Body of pancreas (tissue), 4 donors: ENCODE measurements at places on chromosomes 16 and 17.
A peak's percentile ranks its signal among the peaks of the same experiment; 100 is the strongest.

- no peak for DNase-seq
These were observed 1.2 kb downstream of the TNFRSF17 start for GRCh38 chr16:11966173-11966572.

GRCh38 chr17:81601525-81602120 is 35.3 kb downstream of the NPLOC4 start:
- peak; percentile 44 for DNase-seq

GRCh38 chr17:45394913-45395568 is 37.6 kb downstream of the ARHGAP27 start:
- peak; percentile 73 for DNase-seq

- DNase-seq, result no peak
These were observed 20.7 kb downstream of the MYBBP1A start for GRCh38 chr17:4534515-4534914.

DNA sequence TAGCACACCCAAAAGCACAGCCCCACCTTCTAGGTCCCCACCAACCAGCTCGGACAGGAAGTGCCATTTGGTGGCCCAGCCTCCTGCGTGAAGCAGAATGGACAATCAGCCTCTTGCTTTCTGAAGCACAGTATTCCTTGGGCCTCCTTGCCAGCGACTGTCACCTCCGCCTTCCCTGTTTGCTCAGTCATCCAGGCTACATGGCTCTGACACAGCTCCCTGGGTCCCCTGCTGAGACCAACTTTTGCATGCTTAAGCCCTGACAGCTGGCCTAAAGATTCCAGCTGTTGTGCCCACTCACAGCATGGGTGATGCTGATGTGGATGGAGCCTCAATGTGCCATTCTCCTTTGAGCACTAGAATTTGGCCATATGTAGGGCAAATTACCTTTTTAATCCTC is 4.5 kb upstream of the CACNG5 start:
- no peak for DNase-seq

GRCh38 chr17:35927714-35928113 is 2.9 kb downstream of the RDM1 start:
- no peak for DNase-seq

DNA sequence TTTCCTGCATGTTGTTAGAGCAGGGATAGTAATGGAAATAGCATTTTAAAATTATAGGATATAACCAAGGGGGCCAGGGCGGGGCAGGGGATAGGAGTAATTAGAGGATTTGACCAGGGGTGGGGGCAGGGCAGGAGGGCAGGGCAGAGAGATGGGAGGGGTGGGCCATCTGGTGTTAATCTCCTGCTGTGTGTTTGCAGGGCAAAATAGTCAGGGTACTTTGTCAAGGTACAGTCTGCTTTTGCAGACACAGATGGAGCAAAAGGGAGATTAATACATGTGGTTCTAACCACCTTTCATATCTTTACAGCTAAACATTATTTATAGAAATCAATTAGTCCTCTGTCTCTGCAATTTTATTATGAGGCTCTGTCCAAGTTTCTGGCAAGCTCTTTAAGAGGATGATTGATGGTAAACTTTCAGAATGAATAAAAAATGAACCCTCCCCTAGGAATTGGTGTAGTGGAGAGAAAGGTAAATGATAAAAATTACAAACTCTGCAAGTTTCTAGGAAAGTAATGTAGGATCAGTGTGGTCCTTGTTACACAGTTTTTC is 6.6 kb downstream of the ANKFN1 start:
- no peak for DNase-seq

DNA sequence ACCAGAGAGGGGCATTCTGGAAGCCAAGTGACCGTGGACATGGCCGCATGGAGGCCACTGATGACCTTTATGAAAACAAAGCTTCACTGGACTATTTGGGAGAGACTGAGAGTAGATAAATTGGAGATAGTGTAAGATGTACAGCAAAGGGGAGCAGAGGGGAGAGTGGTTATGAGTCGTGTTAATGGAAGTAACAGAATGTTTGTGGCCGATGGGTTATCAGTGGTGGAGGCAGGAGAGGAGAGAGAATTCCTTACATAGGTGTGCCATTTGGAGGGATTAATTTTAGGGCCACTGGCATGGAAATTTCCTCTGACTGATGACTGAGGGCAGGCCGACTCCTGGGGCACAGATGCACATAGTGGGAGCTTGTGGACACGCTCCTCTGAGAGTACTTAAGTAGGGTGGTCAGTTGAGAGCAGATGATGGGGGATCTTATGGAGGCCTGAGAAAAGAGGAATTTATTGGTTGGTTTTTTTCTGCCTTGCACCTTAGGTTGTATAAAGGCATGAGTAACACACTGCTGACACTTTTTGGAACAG is 19.2 kb downstream of the PRPSAP2 start:
- no peak for DNase-seq

DNA sequence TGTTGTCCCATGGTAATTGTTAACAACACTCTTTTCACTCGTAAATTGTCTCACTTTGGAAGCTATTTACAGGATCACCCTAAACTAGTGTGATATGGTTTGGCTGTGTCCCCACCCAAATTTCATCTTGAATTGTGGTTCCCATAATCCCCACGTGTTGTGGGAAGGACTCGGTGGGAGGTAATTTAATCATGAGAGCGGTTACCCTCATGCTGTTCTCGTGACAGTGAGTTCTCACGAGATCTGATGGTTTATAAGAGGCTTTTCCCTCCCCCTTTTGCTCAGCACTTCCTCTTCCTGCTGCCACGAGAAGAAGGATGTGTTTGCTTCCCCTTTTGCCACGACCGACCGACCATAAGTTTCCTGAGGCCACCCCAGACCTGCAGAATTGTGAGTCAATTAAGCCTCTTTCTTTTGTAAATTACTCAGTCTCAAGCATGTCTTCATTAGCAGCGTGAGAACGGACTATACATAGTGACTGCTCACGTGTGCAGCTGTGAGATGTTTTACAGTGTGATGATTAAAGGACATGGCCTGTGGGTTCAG is 34.4 kb downstream of the DNAH3 start:
- DNase-seq, result no peak

DNA sequence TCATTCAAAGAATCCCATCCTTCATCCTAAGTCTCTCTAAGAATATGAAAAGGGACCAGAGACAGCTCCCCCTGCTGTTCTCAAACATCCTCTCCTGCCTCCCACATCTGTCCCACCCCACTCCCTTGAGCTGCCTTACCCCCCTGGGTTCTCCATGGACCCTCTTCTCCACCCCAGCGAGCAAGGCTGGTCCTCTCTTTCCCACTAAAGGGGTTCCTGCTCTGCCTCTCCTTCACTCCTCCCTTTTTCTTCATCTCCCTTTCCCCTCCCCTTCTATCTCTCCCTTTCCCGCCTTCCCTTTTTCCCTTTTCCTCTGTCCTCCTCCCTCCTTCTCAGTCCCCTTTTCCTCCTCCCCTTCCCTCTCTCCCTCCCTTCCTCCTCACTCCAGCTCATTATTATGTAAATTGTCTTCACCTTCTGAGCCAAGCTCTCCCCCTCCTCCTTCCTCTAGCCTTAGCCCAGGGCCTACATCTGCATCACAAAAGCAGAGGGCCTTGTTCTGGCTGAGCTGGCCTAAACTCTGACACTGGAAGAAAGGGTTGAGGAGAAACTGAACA is 90.0 kb downstream of the GNAO1 start:
- DNase-seq, result no peak

GRCh38 chr16:55572439-55572838 is 6.0 kb downstream of the CAPNS2 start:
- no peak for DNase-seq

DNA sequence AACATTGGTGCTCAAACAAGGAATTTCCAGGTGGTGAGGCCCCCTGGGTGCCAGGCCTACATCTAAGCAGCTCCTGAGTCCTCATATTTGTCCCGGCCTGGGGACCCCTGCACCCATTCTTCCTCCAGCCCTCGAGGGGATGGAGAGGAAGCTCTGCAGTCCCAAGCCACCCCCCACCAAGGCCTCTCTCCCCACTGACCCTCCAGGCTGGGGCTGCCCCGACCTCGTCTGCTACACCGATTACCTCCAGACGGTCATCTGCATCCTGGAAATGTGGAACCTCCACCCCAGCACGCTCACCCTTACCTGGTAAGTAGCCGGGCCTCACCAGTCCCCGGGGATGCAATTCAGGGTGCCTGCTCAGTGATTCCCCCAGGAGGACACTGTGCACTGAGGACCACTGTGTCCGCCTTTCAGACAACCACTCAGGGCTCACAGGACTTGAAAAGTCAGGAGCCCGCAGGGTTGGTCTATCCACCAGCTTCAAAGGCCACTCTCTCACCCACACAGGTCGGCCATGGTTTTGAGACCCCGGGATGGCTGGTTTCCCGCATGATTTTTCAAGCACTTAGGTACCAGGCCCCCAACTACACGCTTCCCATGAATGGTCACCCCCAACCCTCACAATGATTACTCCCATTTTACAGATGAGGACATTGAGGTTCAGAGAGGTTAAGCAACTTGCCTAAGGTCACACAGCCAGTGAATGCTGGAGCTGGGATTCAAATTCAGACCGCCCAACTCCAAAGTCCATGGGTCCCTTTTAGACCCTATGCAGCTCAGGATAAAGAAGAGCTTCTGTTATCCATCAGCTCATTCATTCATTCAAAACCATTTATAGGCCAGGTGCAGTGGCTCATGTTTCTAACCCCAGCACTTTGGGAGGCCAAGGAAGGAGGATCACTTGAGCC is 32.4 kb downstream of the IL21R start:
- DNase-seq, result no peak

- DNase-seq, result peak; percentile 77
These were observed 32.4 kb downstream of the FOXK2 start for GRCh38 chr17:82551779-82552457.

DNA sequence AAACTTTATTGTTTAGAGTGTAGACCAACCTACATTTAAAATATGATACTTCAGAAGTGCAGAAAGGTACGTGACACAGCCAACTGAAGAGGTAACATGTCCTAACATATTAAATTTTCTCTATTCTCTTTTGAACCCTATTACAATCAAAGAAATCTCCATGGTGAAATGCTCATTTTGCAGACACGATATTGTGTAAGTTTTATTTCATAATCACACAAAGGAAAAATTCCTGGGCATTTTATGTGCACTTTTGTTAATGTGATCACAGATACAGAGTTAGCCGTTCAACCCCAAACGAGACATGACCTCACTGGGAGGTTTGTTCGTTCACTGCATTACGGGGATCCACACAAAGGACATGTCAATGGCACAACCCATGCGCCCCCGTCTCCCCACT is 21.8 kb downstream of the KCNJ16 start:
- DNase-seq, result no peak

DNA sequence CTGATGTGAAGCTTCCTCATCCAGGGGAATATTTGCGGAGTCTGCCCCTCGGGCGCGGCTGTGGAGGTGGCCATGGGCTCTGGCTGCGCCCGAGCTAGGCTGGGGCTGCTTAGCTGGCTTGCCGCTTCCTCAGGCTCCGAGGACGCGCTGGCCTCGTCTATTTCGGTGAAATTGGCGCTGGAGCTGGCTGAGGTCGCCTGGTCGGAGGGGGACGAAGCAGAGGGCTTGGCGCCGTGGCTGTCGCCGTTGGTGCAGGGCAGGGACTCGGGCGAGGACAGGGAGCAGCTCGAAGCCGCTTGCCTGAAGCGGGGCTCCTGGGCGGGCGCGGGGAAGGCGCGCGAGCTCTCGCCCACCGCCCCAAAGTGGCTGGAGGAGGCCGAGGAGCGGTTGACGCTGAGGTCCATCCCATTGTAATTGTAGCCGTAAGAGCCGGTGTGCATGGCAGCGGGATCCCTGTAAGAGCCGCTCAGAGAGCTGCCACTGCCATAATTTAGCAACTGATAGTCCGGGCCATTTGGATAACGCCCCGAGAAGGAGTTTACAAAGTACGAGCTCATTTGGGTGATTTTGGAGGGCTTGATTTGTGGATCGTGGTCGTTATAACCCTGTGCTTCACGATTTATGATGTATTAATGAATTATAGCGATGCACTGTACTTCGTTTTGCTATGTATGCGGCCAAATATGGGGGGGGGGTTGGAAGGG is at the start of gene HOXB5:
Gene HOXB5 (minus strand): TSS at position 654 of the 704 bp plus-strand sequence. CDS start 97 bp downstream, at position 557.
- no peak for DNase-seq

DNA sequence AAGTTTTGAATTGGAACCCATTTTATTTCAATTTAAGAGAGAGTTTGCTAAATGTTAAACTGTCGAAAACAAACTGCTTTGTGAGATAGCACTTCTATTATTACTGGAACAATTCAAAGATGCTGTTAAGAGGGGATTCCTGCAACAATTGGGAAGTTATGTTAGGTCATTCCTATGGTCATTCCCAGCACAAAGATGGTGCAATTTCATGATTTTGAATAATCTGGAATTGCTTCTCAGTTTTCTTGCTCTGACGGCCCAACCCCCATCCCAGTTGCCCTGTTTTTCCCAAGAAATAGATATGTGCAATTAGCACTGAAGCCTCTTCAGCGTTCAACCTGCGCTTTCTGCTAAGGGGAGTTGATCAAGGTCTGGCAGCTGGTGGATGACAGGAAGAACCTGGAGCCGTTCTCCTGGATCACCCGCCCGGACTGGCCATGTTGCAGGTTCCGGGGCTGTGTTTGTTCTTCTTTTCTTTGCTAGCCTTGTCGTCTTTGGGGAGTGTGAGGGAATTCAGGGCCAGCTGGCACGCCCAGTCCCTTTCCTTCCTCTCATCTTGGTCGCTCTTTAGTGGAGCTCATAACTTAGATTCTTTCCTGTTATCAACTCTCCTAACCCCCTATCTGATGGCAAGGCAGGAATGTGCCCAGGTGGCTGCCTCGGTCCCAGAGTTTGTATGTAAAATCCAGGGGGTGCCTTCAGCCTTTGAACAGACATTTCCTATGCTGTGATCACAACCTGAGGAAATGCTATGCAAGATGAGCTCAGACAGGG is 29.0 kb upstream of the IRF8 start:
- DNase-seq, result no peak

DNA sequence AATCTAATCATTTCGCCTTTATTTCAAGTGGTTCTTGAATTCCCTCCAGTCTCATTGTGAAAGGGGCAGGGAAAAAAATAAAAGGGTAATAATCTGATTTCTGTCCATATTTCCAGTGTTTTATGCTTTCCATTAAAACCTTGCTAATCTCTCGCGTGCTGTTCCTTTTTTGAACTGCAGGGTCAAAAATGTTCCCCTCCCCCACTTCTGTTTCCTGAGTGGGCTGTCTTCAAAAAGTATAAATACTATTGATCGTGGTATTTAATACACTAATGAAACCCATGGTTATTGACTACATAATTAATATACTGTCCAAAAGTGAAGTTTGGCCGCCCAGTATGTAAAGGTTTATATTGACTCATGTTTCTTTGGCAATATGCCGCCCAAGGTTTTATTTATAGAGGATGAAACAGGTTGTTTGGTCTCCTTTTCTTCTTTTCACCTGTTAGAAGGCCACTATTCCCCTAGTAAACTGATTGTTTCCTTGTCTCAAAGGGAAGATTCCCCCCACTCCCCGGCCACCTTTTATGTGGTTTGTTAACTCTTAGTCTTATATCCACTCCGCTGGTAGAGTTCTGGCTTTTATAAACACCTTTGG is 69.7 kb downstream of the RPA1 start:
- no peak for DNase-seq
